ENCODE measurements at places on chromosomes 12 and 14.

DNA sequence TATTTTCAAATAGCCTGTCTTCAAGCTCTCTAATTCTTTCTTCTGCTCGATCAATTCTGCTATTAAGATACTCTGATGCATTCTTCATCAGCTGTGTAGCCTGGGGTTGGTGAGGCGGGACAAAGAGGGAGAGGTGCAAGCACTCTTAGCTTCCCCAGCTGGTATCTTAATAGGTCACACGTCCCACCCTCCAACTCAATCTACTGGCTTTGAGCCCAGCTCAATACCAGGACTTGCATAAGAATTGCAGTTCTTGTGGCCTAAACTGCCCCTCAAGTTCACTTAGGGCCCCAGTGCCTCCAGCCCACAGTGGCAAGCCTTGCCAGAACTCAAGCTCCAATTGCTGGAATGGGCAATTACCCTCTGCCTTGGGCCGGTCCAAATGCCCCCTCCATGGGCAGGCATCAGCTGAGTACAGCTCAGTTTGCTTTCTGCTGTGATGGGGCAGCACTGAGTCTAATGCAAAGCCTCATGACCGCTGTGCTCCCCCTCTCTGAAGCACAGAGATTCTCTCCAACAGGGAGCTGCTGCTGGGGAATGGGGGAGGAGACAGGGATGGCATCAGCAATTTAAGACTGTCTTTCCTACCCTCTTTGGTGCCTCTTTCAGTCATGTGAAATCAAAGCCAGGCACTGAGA lies 5.6 kb upstream of the SPATA7 start:
- no peak for ATAC-seq

DNA sequence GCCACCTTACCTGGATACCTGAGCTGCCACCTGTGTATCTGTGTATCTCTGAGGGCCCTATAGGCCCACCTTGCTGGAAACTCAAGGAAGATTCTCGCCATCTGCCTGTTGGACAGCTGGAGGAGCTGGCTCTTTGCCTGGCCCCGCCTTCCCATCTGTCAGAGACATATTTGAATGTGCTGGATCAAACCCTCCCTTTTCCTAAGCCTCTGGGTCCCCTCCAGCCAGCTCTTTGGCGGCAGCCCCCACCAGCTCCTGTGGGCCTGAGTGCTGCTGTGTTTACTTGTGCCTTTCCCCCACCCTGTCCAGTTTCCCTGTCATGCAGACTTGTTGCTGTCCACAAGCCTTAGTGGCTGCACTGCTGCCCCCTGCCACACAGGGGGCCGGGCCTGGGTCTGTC lies 55.9 kb upstream of the SRSF5 start:
- ATAC-seq: no peak

GRCh38 chr14:98437113-98437512 lies 834.9 kb downstream of the BCL11B start:
- ATAC-seq: no peak

- no peak for ATAC-seq
Measured at GRCh38 chr14:101123618-101124510, 220.3 kb upstream of the RTL1 start.

DNA sequence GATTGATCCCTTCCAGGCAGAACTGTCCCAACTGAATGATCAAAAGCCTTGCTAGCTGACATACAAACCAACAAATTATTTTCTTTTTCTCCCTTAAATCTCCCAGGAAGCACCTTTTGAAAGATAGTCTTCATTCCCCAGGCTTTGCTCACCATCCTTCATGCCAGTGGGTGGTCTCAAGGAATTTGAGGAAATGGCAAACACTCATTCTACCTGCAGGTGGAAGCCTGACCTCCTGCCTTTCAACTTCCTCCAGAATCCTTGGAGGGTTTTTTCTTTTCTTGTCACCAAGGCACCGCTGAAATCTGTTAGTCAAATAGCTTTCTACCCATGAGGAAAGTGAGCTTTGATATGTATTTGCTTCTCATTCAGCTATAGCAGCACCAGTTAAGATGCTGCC lies 128.5 kb downstream of the WIF1 start:
- ATAC-seq: no peak

Data from SK-N-SH treated with all-trans-retinoic acid at 6 μM for 48 hours (cell line).